ENCODE measurements at places on chromosomes 12 and 14.

DNA sequence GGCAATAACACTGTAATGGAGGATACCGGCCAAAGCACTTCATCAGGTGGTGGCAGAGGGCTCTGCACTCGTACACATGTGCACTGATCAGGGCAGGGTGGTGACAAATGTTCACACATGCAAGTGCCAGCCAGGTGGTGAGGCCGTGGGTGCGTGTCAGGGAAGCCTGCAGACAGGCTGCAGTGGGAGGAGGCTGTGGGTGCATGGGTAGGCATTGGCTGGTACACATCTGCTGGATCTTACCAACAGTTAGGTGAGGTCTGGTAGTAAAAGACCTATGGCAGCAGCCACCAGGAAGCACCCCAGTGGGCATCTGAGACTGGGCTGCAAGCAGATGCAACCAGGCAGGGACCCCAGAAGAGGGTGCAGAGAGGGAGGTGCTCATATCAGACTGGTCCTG is 65.3 kb downstream of the PDE6H start:
- no peak for DNase-seq

DNA sequence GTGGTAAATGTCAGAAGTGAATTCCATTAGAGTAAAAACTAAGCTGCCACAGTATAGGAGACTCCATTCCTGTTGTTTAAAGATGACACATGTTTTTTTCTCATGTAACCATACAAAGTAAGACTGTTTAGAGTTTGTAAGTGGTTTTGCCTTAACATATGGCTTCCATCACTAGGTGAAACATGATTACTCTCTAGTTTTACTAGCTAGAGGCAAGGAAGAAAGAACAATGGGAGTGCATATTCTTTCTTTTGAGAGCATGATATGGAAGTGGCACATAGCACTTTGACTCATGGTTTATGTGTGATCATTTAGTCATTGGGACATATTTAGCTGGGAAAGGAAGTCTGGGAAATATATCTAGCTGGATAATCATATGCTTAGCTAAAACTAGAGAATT is 7.7 kb downstream of the ATF7IP start:
- DNase-seq = peak; percentile 83

- DNase-seq = no peak
These were observed 54.7 kb downstream of the SUSD6 start for GRCh38 chr14:69666112-69666511.

DNA sequence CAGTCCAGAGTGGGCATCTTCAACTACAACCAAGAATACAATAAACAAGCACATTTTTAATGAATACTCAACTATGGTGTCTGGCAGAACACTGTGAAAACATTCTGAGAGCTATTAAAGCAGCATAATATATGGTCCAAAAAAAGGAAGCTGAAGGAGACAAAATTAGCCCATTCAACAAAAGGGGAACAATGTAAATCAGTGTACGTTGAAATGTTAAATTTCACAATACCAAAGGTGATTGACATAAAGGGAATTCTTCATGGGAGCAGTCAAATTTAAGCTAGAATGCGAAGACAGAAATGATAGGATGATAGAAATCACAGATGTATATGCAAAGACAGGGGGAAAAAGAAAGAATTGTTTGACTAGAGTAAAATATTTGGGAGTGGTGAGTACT is 41.3 kb upstream of the SYCP3 start:
- no peak for DNase-seq

DNA sequence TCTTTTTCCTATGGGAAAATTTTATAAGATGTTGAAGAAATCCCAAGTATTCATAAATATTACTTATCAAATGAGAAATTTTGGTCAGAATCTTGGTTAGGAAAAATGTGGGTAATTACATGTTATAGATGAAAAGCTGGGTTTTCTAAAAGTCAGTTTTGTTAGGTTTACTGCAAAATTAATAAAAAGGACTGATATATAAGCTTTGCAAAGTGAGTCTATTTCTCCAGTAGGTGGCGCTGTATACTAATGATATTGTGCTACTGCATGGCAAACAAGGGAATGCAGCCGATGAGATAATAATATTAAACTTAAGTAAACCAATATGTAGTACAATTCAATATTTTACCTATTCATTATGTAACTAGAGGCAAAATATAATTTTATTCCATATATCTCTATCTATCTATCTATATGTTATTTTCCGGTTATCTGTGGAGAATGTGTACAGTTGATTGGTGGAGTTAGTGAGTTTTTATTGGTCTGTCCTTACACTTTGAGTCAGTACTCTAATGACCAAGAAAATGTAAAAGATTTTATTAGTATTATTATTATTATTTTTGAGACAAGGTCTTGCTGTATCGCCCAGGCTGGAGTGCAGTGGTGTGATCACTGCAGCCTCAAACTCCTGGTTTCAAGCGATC is 32.9 kb downstream of the MIPOL1 start:
- peak; percentile 31 for DNase-seq

DNA sequence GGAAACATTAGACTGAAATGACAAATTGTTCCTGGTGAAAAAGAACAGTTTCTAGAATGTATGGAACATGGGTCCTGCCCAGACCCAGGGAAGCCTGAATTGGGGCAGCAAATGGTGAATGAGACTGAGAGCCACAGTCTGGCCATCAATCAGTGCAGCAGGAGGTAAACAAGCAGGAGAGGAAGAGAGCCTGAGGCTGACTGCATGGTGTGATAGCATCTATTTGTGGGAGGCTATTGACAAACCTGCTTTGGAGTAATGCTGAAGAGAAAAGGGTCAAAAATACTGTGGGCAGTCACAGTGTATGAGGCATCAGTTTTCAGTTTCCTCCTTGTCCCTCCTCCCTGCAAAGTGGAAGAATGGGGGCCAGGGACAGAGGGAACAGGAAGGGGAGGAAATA is 136.8 kb downstream of the ANKS1B start:
- no peak for DNase-seq

DNA sequence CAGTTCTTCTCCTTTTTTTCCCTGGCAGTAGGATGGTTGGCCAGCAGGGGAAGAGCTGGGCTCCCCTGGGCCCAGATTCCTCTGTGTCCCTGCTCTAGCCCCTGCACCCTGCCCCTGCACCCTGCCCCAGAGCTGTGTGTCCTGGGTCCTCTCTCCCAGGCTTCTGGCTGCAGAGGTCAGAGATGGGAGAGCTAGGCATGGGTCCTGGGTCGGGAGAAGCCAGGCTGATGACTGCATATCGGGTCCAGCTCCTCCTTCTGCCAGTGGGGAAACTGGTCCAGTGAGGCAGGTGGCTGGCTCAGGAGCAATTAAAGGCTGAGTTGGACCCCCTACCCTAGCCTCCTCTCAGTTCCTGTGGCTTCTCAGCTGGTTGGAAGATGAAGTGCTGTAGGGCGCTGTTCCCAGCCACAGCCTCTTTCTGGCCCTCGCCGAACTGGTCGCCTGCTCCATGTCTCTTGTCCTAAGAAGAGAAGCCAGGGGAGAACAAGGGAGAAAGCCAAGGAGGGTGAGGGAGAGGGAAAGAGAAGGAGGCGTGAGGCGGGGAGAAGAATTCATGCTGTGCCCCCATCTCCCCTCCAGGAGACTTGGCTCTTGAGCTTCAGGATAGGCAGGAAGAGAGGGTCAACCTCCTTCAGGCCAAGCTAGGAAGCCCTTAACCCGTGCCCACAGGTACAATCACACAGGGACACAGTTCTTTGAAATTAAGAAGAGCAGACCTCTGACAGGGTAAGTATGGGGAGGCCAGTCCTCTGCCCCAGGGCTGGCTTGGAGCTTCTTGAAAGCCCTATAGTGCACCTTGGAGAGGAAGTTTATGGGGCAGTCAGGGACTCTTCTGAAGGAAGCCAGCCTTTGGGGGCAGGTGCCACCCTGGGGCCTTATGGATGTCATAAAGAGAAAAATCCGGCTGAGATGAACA is 9.5 kb downstream of the VASH1 start:
- no peak for DNase-seq

GRCh38 chr12:21773263-21773741 is 1.2 kb downstream of the KCNJ8 start:
- no peak for DNase-seq

- DNase-seq = no peak
These were observed 51.6 kb downstream of the SPTB start for GRCh38 chr14:64828071-64828470.

GRCh38 chr14:49865431-49865859 is 12.9 kb upstream of the NEMF start:
- DNase-seq = peak; percentile 56

- no peak for DNase-seq
These were observed 12.1 kb downstream of the ACADS start for GRCh38 chr12:120737557-120738251.

GRCh38 chr12:7180685-7181084 is 8.8 kb upstream of the PEX5 start:
- DNase-seq = peak; percentile 57

- no peak for DNase-seq
These were observed 3.9 kb downstream of the TSPAN9 start for GRCh38 chr12:3081091-3081490.

DNA sequence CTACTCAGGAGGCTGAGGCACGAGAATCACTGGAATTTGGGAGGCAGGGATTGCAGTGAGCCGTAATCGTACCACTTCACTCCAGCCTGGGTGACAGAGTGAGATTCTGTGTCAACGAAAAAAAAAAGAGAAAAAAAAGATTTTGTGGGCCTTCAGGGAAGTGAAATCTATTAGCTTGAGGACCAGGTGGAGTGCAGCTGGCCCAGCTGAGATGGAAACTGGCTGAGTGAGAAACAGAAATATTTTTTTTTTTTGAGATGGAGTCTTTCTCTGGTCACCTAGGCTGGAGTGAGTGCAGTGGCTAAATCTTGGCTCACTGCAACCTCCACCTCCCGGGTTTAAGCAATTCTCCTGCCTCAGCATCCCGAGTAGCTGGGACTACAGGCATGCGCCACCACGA is 2.3 kb upstream of the CLEC4C start:
- DNase-seq = no peak

DNA sequence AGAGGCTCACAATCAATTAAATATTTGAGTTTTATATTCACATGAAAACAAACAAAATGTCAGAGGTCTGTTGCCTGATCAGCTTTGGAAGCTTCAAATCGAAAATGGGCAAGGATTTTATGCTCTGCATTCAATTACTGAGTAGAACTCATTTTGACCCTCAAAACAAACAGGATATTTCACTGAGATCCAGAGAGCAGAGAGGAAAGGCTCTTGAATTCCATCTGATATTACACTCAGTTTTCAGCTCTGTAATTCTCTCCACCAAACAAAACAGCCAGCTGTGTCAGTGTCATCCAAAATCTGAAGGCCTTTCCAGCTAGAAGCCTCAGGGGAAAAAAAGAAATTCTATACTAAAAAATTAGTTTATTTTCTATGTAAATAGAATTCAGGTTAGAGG is 128.6 kb upstream of the FLRT2 start:
- DNase-seq = no peak

GRCh38 chr14:103033681-103034096 is 23.7 kb downstream of the CDC42BPB start:
- no peak for DNase-seq

- peak; percentile 95 for DNase-seq
These were observed 15.2 kb downstream of the RASSF3 start for GRCh38 chr12:64625243-64626077.

DNA sequence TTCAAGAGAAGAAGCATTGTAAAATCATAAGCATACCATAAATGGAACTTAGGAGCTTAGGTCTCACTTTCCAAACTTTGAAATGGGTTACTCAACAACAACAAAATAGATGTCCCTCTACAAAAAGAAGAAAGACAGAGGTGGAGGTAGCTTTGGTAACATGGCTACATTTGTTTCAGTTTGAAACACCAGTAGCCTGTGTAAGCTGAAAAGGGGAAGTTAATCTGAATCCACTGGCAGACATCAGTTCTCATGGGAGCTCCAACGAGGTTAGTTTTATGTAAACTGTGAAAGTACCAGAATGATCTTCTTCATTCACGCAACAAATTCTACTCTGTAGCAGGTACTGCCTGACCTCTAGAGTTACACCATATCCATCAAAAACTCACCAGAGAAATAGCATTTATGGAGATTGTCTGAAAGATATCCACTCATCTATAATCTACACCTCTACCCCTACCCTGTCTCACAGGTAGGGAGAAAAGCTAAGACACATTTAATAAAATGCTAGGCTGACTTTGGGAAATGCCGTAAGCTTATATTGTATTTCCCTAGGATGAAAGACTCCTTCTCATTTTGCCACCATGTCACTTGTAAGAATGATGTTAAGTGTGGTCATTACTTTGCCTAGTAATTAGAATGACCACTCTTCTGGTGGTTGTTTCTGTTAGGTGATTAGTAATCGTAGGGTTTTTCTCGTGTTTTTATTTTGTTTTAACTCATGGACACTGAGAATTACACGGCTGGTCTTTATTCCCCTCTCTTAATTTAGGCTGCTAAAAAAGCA is 224.1 kb downstream of the ASCL1 start:
- DNase-seq = no peak

DNA sequence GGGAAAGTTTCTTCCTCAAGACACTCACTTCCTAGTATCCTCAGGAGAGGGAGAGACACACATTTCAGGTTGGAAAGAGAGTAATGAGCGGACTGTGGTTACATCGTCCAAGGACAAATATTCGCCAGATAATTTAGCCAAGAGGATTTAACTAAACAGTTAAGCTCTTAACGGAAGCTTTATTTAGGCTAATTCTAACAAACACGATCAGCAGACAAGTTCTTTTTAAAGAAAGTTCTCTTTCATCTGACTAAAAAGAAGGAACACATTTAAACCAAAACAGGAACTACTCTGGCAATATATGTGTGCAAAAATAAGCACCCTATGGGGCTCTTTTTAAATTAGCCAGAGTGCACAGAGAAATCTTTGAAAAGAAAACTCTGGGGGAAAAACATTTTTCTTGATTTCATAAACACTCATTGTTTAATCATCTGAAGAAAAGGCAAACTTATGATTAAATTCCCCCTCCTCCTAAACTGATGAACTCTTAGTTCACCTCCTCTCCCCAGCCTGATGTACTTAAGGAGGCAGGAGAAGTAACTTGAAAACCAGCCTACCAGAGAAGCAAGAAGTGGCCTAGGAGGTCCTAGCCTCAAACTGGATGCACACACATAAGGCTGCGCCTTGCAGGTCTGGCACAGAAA is 13.3 kb upstream of the BTG1 start:
- no peak for DNase-seq

DNA sequence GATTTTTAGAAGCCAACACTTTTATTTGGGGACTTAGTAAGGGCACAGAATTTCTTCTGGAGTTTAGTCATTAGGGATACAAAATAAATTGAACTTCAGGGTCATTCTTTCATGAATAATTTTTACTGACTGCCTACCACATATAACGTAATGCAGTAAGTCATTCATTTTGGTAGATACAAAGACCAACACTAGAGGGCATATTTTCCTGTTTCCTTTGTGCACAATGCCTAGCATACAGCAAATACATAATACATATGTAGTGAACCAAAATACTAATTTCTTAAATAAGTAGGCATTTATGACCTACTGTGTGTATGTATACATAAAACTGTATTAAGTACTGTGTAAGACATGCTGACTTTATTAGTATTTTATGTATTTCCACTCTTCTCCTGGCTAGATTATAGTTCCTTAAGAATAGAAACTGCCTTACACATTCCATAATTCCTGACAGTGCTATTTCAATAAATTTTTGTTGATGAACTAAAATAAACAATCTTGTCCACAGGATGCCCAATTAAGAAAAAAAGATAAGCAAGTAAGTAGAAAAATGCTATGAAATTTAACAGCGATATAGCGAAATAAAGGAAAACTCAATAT is 47.9 kb downstream of the PPP1R12A start:
- peak; percentile 41 for DNase-seq

GRCh38 chr14:104250175-104250574 is 111.8 kb downstream of the KIF26A start:
- DNase-seq = no peak

All from mammary epithelial cell (primary cell).